ENCODE measurements at places on chromosomes 1 and 21.

DNA sequence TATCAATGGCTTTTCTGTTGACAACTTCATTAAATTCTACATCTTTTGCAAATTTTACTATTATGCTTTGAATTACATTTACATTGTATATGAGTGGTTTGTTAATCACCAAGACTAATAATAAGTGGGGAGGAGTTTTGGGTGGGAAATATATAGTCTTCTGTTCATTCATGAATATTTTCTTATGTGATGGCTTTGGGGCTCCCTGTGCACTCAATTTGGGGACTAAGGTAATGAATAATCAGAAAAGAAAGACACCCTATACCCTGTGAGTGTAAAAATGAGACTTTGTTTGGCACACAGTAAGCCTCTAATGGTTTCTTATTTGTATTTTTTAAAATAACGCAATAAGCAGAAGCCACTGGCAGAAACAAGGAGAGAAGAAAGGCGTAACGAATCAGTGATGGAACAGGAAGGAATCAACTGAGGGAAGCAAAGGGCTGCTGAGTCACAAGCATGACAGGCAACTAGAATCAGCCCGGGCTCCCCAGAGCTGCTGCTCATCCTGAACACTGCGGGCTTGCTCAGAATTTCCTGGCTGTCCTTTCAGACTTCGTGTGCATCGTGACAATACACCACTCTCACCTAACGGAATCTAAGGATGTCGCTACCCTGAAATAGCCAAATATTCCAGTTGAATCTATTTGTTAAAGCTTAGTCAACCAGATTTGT, 20.8 kb upstream of the RGS2 start:
- DNase-seq = no peak

GRCh38 chr1:205600085-205600484, 31.7 kb downstream of the ELK4 start:
- DNase-seq = no peak

DNA sequence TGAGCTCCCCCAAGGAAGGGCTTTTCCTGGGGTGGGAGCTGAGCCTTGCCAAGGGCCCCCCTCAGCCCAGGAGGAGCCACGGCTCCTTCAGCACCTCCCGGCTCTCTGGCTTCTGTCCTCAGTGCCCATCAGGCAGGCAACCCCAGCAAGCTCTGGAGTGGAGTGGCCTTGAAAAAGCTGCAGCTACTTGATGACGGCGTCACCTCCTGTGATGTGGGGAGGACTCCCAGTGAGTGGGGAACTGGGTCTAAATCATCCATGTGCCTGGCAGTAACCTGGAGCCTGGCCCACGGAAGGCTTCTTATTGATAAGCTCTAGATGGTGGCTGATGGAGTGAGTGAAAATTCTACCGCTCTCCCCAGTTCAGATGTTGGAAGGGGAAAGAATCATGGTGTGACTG, 114.4 kb downstream of the TMEM53 start:
- DNase-seq = no peak

GRCh38 chr1:33709783-33710718, 153.8 kb upstream of the HMGB4 start:
- no peak for DNase-seq

DNA sequence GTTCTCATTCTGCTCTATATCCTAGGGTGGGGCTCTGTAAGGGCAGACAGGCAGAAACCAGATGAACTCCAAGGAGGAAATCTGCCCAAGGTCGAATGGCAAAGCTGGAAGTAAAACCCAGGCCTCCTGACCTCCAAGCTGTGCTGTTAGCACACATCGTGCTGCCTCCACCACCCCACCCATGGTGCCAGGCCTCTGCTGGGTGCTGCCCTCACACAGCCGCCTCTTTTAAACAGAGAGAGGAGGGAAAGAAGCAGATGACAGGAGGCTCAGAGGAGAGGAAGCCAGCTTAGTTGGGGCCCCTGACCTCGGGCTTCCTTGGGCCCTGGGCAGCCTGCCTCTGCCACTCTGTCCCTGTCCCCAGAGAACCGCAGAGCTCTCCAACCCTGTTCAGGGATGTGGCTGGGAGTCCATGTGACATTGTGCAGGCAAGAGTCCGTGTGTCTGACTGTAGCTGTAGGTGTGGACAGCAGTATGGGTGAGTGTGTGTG, 1.1 kb downstream of the SYNC start:
- no peak for DNase-seq

DNA sequence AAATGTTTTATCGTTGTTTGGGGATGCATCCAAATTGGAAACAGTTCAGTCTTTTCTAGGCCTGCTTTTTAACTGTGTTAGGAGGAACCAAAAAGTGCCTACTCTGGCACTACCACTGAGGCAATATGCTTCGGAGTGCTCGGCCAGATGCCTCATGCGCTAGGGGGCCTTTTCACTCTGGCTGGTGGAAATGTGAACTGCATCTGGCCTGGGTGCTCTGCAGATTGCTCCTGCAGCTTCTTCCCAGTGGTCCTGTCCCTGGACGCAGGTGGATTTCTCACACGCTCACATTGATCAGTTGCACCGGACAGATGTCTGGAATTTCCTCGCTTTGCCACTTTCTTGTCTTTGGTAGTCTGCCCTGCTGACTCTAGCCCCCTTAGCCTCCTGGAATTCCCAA, 330.2 kb upstream of the FMN2 start:
- DNase-seq = no peak

- DNase-seq = peak; percentile 46
Measured at GRCh38 chr21:36587388-36587787, 107.5 kb upstream of the CLDN14 start.

GRCh38 chr1:112743174-112744008, 28.3 kb upstream of the PPM1J start:
- DNase-seq = no peak

DNA sequence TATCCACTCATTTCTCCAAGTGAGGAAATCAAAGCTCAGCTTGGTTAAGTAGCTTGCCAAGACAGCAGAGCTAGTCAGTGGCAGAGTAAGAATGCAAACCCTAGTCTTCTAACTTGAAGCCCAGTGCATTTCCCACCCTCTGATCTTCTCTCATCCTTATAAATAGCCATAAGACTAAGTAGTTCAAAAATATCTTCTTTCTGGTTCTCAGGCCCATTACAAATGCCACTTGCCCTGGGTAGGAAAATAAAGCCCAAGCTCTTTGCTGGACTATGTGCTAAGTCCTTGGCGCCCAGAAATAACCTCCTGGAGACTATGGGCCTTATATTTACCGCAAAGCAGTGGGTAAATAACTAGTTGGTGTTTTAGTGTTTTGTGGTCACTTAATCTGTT, 505.8 kb downstream of the PLPP3 start:
- no peak for DNase-seq

DNA sequence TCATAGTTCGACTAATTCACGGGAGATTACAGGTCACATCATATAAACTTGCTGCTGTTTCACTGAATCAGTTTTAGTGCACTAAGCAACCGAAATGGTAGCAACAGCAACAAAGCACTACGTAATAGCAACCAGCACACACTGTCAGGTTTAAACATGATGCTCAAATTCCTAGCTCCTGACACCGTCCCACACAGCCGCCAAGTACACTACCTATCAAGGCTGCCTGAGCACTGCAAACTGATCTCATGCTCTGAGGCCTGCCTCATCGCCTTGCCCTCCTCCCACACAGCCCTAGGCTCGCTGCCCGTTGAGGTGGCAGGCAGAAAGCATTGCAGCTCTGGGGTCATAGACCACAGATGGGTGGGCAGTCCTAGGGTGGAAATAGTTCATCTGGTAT, 12.4 kb downstream of the LAMC2 start:
- no peak for DNase-seq

Data from SW480 (cell line).